GM03348 (cell line): ENCODE measurements at places on chromosomes 4 and X.

- peak; percentile 13 for DNase-seq
These were observed 353.0 kb downstream of the IDS start for GRCh38 chrX:149151805-149152757.

DNA sequence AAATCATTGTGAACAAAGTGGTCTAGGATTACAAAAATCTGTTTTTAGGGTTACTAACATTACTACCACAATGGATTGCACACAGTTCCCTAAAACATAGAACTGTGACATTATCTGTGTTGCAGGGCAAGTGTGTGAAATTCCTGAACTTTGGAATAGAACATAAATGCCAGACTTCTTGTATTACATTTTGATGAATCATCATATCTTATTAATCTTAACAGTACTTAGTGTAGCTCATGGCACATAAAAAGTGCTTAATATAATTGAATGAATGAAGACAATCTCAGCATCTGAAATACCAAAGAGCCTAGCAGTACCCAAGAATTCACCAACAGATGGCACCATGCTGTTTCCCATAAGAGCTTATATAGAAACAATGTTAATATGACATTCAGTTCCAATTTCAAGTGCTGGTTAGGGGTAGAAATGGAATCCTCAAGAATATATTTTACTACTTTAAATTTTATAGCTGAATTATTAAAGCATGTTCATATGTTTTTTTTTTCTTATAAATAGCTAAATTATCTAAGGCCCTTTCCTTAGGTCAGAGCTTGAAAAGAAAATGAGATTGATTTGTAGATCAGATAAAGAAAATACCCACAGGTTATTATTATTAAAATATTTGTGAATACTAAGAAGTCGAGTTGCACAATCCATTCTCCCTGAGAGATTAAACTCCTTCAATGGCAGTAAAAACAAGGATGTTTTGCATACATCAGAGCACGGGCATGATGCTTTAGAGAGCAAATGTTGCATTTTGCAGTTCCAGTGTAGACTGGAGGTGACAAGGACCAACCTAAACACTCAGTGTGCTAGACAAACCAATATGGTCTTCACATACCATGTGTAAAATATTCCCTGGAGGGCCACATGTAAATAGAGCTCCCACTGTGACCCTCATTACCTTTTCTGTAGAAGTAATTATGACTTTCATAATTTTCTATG lies 25.7 kb upstream of the SHISA3 start:
- peak; percentile 60 for DNase-seq

- peak; percentile 61 for DNase-seq
These were observed 720 bp downstream of the RPL10 start for GRCh38 chrX:154398668-154399526.

GRCh38 chr4:137310593-137311490 lies 221.5 kb downstream of the PCDH18 start:
- peak; percentile 39 for DNase-seq

GRCh38 chrX:67523932-67524331 lies 19.9 kb upstream of the AR start:
- no peak for DNase-seq

GRCh38 chr4:159360549-159360948 lies 257.7 kb downstream of the RAPGEF2 start:
- DNase-seq, result peak; percentile 65

DNA sequence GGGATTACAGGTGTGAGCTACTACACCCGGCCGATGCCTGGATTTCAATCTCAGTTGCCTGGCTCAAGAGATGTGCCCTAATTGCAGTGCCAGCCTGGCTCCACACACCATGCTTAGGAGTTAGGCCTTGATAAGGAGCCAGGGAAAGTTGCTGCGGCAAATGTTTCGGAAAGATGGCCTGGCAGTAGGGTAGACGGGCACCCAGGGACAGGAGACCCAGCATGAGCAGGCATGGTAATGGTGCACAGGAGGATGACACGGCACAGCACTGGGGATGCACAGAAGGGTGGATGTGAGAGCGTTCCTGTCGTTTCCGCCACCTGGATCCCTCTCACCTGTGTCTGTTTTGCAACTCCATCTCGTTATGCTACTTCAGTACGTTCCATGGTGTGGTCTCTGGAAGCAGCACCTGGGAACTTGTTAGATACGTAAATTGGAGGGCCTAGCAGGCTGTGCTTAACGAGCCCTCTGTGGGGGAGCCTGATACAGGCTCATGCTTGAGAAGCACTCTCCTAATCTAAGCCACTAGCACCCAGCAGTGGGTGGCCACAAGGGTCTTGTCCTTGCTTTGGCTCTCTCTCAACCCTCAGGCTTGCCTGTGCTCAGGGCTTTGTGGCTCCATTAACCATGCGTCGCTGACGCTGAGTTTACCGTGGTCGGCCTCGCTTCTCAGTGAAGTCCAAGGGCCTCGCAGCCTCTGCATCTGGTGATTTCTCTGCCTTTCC lies 20.3 kb downstream of the RNF4 start:
- no peak for DNase-seq

DNA sequence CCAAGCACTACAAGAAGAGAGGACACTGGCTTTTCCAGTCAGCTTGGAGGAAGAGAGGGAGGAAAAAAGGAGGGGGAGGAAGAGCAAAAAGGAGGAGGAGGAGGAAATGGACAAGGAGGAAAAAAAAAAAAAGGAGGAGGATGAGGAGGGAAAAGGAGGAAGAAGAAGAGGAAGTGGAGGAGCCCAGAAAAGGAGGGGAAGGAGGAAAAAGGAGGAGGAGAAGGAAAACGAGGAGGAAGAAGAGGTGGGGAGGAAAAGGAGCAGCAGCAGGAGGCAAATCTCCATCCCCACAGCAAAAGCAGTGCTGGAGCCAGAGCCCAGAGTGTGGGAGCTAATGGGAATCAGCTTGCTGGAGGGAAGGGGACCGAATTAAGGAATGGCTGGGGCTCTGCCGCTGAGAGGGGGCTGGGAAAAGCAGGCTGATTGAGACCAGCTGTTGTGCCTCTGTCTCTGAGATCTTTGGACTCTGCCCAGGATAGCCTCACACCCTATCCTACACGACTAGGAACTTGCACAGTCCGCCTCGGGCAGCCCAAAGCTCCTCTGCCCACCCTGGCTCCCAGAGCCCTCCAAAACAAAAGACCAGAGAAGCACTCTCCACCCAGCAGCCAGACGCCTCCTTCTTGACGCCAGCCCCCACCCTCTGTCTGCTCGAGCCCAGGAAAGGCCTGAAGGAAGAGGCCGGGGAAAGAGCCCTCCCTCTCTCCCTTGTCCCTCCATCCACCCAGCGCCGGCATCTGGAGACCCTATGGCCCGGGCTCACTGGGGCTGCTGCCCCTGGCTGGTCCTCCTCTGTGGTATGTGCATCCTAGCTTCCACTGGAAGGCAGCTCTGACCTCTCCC lies at the start of gene XPNPEP2:
TSS of gene XPNPEP2 (plus strand) at position 514 of the 843 bp plus-strand sequence. CDS start at position 749, 235 bp downstream.
- peak; percentile 70 for DNase-seq

- no peak for DNase-seq
These were observed 29.5 kb downstream of the DCUN1D4 start for GRCh38 chr4:51872283-51872997.

GRCh38 chrX:11941571-11941970 lies 183.5 kb downstream of the MSL3 start:
- DNase-seq, result no peak

- DNase-seq, result no peak
These were observed 12.6 kb upstream of the PDE6B start for GRCh38 chr4:612749-613125.

- DNase-seq, result no peak
These were observed 89.7 kb upstream of the NDP start for GRCh38 chrX:44062840-44063239.

DNA sequence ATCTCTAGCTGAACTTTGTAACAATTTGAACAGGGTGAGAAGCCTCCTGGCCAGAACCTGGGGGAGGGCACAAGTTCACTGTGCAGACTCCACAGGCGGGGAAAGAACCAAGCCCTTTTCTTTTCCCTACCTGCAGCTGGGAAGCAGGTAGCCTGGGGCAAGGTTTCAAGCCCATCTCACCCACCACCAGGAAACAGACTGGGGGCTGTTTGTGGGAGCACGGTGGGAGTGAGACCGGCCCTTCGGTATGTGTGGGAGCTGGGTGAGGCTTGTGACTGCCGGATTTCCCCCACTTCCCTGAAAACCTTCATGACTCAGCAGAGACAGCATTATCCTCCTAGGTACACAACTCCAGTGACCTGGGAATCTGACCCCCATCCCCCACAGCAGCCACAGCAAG lies 211.7 kb downstream of the ZNF674 start:
- DNase-seq, result no peak
